BE2C (cell line): ENCODE measurements at places on chromosomes 7 and 10.

- no peak for DNase-seq
Measured at GRCh38 chr7:14424675-14425074, 435.2 kb upstream of the ETV1 start.

DNA sequence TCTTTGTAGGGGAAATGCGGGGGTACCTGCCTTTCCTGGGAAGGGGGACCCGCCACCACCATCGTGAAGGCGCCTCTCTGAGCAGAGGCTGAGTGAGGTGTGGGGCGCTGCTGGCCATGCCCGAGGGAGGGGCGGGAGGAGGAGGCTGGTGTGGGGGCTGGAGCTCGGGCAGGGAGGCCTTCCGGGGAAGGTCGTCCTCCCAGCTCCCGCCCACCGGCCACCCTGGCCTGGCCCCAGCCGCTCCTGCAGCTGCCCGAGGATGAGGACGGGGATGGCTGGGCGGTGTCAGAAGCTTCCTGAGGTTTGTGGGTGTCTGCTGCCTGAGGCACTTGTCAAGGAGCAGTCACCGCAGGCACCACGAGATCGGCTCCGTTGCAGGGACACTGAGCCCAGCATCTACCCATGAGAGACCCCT lies 11.4 kb downstream of the PWWP2B start:
- DNase-seq = no peak

GRCh38 chr10:12681252-12681651 lies 320.3 kb downstream of the CCDC3 start:
- no peak for DNase-seq

DNA sequence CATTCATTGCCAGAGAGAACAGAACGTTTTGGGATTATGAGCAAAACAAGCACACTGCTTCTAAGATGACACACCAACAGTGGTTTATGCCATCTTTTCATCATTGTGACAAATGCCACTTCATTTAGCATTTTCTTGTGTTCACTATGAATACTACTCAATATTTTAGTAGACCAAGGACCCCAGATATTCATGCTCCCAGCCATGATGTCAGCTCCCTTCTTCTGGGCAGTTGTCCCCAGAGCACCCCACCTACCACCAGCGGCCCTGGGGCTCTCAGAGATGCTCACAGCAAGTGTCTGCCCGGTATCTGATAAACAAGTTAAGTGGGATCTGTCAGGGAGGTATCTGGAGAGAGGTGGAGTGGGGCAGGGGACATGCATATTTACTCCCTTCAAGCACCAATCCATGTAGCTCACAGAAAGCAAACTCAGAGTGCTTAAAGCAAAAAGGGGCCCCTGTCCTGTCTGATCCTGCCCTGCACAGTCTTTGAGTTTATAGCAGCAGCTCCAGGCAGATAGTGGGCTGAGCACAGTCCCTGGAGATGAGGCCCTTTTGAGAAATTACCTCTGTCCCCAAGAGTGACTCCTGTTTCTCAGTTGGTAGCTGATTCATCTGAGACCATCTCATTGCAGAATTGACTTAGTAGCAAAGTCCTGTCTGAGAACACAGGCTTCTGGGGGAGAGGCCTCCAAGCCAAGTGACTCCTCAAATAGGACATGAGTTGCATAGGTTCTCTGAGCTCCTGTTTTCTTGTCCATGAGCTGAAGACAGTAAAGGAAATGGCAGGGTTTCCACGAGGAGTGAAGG lies 281.8 kb upstream of the KLF6 start:
- peak; percentile 7 for DNase-seq

GRCh38 chr10:43899224-43899959 lies 250.7 kb upstream of the ZNF32 start:
- DNase-seq = peak; percentile 89

DNA sequence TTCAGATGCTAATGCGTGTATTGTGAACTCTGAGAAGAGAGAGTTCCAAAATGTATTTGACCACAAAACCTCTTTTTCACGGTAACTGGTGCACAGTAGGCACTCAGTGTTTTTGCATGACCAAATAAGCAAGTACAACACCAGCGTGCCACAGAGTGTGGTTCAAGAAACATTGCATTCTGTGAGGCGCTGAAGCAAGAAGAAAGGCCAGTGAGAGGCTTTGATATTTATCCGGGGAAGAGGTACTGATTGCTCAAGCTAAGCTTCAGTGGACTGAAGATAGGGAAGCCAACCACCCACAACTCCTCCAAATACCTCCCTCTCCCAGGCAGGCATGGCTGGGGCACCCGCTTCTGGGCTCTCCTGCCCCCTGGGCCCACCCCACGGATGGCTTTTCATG lies 611.2 kb downstream of the SDK1 start:
- DNase-seq = no peak

DNA sequence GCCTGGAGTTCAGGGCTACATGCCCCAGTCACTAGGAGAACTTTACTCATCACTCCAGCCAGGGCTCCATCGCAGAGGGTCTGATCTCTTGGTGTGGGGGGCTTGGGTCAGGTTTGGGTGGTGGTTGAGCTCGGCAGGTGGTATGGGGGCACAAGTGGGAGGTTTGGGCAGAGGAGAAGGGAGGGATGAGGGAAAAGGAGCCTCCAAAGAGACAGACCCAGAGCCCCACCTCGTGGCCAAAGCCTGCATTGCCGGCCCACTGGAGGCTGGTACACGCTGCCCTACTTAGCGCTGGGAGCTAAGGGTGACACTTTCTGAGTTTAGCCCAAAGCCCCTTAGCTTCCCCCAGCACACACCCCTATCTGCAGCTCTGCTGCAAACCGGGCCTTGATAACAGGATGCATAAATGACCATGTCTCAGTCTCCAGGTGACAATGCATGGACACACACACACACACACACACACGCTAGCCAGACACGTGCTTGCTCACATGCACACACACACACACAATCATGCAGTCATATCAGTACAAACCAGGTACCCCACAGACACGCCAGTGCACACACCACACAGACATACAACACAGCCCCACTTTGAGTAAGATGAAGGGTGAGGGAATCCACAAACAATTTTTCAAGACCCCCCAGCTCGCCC lies 14.7 kb downstream of the LZTS2 start:
- DNase-seq = peak; percentile 84

GRCh38 chr7:51927738-51928137 lies 611.1 kb upstream of the COBL start:
- DNase-seq = no peak

- no peak for DNase-seq
Measured at GRCh38 chr10:109920016-109920415, 3.3 kb downstream of the XPNPEP1 start.

GRCh38 chr7:55272328-55272727 lies 92.8 kb upstream of the LANCL2 start:
- DNase-seq = no peak

GRCh38 chr10:29266641-29267040 lies 22.2 kb upstream of the LYZL1 start:
- peak; percentile 43 for DNase-seq

DNA sequence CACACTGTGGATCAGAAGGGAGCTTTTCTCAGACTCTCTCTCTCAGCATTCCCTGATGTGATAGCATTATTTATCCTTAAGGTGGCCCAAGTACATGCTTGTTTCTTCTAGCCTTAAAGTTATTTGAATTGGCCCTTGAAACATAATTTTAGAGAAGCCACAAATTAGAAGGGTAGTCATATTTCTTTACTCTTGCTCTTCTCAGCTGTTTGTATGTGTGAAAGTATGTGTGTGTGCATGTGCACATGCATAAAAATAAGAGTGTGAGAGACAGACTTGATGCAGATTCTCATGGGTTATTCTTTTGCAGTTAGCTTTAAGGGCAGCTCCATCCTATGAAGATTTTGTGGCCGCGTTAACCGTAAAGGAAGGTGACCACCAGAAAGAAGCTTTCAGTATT lies 50.1 kb downstream of the PLEKHA8 start:
- no peak for DNase-seq

DNA sequence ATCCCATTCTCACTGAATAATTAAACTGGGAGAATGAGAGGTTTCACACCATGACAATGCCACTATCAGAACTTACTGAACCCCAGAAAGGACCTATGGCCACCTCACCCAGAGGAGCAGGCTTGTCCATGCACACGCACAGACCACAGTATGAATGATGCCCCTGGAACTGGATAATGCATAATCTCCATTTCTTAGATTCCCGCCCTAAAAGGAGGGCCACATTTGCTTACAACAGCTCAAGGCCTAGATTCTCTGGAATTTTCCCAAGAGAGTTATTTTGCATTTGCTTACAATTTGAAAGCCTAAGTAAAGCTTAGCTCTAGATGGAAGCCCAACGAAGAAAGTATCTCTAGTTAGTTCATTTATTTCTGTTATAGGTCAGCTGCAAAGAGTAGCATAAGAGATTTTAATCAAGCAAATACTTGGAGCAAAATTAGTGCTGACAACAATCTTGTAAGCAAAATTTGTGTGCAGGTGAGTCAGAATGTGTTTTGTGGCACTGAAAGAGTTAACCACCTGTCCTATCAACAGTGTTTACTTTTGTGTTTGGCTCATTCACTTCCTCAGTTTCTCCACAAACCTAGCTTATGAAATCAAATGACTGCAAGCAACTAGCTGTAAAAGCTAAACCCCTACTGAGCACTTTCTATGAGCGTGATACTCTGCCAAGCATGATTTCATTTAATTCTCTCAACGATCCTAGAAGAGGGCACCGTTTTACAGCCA lies 32.1 kb downstream of the ELMO1 start:
- no peak for DNase-seq

DNA sequence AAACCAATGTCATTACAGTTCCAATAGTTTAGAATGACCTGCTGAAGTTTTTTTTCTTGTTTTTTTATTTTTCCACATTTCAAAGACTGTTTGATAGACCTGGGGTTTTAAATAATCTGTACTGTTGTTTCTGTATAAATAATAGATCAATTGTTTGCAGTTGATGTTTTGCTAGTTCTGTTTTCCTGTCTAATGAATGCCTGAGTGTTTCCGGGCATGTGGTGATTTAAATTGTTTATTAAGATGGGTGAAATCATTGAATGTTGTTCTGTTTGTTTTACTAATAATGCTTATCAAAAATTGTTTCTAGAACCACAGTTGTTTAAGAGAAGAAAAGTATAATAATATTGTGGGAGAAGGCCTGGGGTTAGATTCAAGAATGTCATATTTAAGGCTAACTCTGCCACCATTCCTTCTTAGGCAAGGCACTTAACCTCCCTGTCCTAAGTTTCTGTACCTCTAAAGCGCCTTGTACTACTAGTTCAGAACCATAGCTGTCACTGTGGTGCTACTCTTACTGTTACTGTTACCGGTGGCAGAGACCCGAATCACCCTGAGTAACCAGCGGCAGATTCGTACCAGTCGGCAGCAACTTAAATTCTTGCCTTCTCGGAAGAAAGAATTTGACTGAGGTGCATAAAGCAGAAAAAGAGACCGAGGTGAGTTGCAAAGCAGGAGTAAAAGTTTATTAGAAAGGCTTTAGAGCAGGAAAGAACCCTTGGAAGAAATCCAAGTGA lies 1014.1 kb downstream of the REEP3 start:
- DNase-seq = no peak

DNA sequence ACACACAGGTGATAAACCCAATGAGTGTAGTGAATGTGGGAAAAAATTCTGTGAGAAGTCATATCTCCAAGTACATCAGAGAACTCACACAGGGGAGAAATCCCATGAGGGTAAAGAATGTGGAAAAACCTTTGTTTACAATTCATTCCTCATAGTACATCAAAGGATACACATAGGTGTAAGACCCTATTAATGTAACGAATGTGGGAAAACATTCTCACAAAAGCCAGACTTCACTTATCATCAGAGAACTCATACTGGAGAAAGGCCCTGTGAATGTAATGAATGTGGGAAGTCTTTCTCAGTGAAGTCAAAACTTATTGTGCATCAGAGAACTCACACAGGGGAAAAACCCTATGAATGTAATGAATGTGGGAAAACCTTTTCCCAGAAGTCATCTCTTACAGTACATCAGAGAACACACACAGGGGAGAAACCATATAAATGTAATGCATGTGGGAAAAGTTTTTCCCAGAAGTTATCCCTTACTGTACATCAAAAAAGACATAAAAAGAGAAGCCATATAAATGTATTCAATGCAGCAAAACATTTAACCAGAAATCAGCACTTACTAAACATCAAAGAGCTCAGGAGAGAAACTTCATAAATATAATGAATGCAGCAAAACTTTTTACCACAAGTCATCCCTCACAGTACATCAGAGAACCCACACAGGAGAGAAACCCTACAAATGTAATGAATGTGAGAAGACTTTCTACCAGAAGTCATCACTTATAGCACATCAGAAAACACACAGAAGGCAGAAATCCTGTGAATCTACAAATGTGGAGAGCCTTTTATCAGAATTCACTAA lies 49.8 kb downstream of the ZNF239 start:
- DNase-seq = no peak

GRCh38 chr10:3782146-3782450 lies 2.9 kb downstream of the KLF6 start:
- DNase-seq = no peak

DNA sequence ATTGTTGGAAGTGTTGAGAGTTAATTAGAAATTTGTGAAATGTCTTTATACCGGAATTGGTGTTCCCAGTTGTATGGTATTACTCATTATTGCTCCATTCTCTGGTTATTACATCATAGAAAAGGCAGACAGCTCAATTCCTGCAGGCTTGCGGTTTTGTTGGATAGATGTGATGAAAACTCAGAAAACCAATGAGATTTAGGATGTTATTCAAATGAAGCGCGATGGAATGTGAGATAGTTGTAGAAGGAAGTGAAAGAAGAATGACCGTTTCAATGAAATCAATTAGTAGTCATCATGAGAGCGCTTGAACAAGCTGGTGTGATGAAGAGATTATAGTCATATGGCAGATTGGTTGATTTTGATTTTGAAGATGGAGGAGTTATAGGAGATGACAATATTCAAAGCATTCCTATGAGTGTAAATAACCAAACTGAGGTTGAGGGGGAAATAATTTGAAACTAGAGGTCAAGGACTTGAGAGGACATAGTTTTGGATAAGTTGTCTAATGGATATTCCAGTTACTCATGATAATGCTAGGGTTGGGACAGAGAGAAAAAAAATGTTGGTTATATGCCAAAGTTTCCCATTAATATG lies 991.5 kb downstream of the NRG3 start:
- DNase-seq = no peak

- peak; percentile 50 for DNase-seq
Measured at GRCh38 chr7:17640730-17641377, 299.4 kb downstream of the SNX13 start.

DNA sequence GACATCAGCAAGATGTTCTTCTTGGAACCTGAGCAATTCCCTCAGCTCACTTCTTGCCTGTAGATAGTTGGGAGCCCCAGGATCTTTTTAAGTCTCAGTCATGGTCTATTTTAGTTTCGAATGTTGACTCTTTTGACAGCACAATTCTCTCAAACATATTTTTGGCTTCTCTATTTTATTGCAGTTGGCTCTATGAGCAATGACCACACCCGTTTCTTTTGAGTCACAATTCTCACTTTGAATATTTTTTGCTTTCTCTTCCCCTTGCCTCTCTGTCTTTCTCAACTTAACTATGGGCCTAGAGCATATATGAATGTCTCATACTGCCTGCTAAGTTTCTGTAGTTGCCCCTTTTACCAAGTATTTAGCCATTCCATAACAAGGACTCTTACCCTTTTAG lies 222.8 kb downstream of the PTN start:
- DNase-seq = no peak

GRCh38 chr10:14698829-14699170 lies 75.9 kb downstream of the FAM107B start:
- DNase-seq = no peak

- DNase-seq = no peak
Measured at GRCh38 chr10:129096065-129096984, 370.7 kb upstream of the MGMT start.

- DNase-seq = no peak
Measured at GRCh38 chr10:124242365-124242764, 149.0 kb upstream of the CHST15 start.
